Stimulated activated CD8-positive, alpha-beta memory T cell treated with anti-CD3 and anti-CD28 coated beads, Interleukin-4, amount 100 ng/mL, for 4 hours (primary cell): ENCODE measurements at places on chromosomes 1 and 21.
A peak's percentile ranks its signal among the peaks of the same experiment; 100 is the strongest.

DNA sequence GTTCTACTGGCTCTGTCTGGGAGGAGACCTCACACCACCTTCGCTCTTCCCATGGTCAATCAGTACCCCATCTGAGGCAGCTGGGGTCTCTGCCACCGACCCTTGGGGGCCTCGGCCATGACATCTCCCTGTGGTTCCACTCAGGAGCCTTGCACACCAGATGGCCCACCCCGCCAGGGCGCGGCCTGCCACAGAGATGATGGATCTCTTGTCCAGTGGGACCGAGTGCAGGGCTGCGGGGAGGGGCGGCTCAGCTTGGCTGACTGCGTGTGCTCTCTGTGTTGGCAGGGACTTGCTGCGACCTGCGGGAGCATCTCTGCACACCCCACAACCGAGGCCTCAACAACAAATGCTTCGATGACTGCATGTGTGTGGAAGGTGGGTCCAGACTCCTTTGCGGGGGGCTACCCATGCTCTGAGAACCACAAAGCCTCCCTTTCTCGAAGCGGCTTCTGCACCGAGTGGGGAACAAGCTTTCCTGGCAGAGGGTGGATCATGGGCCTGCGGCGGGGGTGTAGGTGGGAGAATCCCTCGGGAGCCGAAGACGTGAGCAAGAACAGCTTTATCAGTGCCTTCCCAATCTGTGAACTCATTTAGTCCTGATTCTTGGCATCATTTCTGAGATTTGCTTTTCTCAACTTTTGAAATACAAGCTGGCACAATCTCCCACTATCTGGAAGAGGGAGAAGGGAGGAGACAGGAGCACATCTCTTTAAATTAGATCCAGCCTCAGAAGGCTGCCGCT is 20.9 kb upstream of the AGTRAP start:
- DNase-seq = no peak

- no peak for DNase-seq
Measured at GRCh38 chr1:156929596-156930238, 9.3 kb downstream of the LRRC71 start.

DNA sequence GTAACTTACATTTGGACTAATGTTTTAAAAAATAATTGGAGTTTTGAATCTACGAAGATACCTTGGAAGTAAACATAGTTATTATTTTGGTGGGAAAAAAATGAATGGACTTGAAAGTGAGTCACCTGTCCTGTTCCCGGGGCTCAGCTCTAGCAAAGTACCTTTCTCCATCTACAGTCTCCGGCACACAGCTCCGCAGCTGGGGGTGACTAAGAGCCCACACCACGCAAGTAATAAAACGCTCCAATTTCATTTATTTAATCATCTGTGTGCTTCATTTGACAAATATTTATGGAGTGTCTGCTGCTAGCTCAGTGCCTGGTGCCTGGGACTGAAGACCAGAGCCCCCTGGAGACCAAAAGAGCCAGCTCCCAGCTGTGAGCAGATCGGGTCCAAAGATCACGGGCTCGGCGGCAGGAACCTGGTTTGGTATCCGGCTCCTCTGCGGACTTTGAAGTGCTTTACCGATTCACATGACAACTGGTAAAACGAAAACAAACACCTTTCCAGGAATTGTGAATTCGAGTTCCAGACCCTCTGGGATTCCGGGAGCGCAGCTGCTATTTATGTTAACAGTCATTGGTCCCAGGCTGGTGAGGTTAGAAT is 1.7 kb upstream of the RIPK4 start:
- DNase-seq = no peak

- no peak for DNase-seq
Measured at GRCh38 chr1:221376286-221376685, 365.6 kb downstream of the DUSP10 start.

GRCh38 chr1:167994560-167994959 is 57.7 kb upstream of the MPC2 start:
- DNase-seq = no peak

DNA sequence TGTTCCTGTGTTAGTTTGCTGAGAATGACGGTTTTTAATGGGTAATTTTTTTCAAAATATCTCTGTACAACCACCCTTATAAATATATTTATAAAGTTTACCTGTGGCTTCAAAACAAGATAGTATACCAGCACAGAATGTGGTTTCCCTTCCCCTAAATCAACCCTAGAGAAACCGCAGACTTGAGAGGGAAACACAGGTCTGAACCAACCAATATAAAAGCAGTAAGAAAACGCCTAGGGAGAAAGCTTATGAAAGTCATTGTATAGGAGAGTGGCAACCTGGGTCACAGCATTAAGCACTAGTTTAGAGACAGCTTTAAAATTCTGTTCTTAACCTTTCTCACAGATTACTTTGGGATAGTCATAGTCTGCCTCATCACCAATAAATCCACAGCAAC is 180.6 kb upstream of the LHX8 start:
- DNase-seq = no peak

GRCh38 chr1:40710581-40711315 is 19.2 kb downstream of the NFYC start:
- DNase-seq = no peak

DNA sequence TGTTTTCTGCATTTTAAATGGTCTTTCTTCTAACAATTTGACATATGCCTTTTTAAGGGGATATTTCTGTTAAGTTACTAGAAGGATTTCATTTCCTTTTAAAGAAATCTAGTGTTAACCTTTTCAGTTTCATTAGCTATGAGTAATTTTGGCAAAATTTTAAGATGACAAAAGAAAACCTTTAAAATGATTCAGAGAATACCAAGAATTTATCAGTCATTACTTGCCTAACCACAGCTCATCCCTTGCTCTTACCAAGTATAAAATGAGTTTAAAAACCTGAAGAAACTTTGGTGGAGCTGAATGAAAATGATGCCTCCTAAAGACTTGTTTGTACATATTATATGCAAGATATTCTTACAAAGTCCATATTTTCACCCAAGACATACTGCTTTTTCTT is 101.7 kb downstream of the NEK7 start:
- no peak for DNase-seq

DNA sequence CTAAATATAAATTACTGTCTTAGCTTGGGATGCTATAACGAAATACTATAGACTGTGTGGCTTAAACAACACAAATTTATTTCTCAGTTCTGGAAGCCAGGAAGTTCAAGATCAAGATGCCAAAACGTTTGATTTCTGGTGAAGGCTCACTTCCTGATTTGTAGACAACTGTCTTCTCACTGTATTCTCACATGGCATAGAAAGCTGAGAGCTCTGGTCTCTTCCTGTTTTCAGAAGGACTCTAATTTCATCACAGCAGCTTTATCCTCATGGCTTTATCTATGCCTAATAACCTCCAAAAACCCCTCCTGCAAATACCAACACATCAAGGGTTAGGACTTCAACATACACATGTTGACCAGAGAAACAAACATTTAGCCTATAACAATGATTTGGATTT is 1795.5 kb downstream of the MRPL39 start:
- DNase-seq = no peak

DNA sequence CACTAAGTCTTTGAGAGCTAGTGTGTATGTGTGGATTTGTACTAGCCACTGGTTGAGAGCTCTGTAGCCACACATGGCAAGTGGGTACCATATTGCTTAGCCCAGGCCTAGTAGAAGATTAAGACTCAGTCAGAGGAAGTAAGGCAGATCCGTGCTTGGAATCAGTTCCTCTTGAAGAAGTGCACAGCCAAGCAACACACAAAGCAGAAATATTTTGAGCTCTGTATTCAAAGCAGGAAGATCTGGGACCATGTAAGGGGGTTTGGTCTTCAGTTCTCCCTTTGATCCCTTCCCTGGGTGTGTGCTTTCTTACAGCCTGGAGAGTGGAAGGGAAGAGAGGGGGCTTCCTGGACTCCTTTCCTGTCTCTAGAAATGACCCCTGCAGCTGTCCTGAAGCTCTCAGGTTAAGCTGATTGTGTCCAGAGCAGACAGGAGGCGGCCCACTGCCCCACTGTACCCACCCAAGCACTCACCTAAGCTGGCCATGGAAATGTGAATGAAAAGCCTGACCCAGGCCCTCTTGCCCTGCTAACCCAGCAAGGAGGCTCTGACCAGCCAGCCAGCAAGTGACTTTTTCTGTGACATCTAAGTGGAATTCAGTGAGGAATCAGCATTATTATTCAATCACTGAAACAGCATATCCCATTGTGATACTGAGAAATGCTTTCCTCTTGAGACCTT is 3.6 kb downstream of the ETS2 start:
- no peak for DNase-seq

GRCh38 chr1:60746278-60746791 is 336.0 kb upstream of the NFIA start:
- DNase-seq = no peak

GRCh38 chr1:10185759-10186158 is 24.6 kb upstream of the KIF1B start:
- DNase-seq = no peak

DNA sequence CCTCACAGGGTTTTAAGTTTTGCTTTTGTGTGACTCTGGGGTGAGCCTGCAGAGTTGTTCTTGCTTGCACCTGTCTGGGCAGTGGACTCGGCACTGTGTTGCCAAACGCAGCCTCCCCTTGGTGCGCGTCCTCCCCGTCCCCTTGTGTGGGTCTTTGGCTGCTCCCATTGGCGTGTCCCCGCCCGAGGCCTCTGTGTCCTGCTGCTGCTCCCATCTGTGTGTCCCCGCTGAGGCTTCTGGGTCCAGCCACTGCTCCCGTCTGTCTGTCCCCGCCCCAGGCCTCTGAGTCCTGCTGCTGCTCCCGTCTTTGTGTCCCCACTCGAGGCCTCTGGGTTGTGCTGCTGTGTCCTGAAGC is 62.8 kb downstream of the PCNT start:
- no peak for DNase-seq

GRCh38 chr21:41786509-41786987 is 19.7 kb upstream of the RIPK4 start:
- no peak for DNase-seq

DNA sequence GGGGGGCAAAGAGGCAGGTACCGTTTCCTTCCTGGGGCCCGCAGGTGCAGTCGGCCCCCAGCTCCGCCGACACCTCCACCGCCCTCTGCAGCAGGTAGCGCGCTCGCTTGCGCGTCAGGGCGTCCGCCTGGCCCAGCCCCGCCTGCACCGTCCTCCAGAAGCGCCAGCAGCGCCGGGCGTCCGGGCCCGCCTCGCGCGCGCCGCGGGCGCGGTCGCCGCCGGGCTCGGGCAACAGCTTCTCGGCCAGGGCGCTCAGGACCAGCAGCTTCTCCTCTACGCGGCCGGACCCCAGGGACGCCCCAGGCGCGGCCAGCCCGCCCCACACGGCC is 863 bp downstream of the TARBP1 start:
- DNase-seq = peak; percentile 20

- no peak for DNase-seq
Measured at GRCh38 chr21:18384771-18385170, 18.8 kb downstream of the TMPRSS15 start.

GRCh38 chr1:9093091-9093490 is 23.7 kb upstream of the SLC2A5 start:
- no peak for DNase-seq

DNA sequence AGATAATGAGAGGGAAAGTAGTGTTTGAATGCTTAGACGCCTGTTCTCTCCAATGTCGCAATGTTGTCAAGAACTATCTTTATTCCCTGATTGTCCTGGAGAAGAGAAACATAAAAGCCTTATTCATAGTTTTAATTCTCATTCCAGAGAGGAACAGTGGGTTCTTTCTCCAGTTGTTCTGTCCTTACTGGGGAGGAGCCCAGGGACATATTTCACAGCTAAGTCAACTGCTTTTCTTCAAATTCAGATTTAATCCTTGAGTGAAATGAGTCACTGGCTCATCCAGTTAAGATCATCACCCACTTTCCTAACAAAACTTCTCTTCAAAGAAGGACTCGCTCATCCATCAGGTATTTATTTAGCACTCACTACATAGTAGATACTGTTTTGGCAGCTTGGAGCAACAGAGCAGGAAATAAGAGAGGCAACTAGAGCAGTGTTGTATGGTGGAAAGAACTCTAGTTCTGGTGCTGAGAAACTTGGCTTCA is 365.7 kb upstream of the USP24 start:
- no peak for DNase-seq

DNA sequence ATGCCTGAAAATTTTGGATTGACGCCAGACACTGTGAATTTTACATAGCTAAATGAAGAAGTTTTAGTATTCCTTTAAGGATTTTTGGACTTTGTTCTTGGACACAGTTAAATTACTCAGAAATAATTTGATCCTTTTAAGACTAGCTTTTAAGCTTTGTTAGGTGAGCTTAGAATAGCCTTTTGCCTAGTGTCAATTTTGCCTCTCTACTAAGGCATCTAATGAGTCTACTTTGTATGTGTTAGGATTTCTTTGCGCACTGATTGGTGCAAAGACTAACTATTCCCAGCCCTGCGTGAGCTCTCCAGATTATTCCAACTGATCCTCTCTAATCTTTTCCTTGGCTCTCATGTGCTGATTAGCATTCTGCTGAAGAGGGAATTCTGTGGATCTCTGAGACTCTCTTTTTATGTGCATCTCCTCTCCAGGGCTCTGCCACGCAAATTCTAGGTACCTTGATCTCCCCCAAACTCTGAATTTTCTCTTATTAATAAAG is 128.1 kb upstream of the BCL9 start:
- no peak for DNase-seq
